RCC 7860 (cell line): ENCODE measurements at places on chromosomes 13 and 19.

DNA sequence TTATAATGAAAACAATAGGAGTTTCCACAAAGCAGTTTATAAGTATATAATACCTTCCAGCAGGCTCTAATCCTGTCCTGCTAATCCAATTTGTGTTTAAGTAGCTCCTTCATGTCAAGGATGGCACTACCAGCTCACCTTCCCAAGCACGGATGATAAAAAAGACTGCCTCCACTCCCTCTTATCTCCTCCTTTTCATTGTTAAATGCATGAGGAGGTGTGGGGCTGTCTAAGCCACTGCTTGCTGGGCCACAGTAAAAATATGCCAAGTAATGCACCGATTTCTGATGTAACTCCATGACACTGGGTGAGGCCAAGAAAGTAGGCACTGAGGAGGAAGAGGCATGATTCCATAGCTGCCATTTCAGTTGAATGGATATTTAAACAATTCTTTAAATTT is 193.1 kb downstream of the ZIC5 start:
- DNase-seq = no peak

GRCh38 chr13:105928048-105928447 is 607.4 kb downstream of the EFNB2 start:
- no peak for DNase-seq

DNA sequence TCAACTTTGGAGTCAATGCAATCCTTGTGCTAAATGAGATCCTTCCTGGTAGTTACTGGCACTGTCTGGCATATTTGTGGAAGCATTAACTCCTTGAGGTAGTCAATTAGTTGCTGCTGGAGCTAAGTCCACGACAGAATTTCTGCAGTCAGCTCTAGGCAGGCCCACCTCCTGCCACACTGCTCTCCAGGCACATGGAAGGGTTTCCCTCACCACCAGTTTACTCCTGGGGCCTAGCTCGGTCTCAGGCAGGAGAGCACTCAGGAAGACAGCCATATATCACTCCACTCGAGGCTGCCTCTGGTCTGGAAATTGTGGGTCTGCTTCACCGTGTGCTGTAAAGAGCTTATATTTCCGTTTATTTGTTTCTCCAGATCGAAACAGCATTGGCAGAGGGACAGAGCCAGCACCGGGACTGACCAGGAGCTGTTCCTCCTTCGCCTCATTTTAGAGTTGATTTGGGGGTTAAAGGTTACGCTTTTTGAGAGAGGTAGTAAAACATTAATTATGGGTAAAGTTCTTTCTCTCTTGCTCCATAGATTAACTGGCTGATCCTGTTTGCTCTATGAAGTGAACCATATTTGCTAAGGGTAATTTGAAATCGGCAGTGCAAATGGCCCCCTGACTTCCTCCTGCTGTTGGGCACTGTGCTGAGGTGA is 20.6 kb upstream of the GTF3A start:
- DNase-seq = no peak

GRCh38 chr13:89845874-89846273 is 1501.6 kb upstream of the MIR17HG start:
- no peak for DNase-seq

- DNase-seq = no peak
These were observed 133.5 kb downstream of the UQCRFS1 start for GRCh38 chr19:29079356-29080032.

- DNase-seq = no peak
These were observed 43.1 kb downstream of the ZNF611 start for GRCh38 chr19:52691737-52692136.

GRCh38 chr19:28397800-28398199 is 815.2 kb downstream of the UQCRFS1 start:
- no peak for DNase-seq

DNA sequence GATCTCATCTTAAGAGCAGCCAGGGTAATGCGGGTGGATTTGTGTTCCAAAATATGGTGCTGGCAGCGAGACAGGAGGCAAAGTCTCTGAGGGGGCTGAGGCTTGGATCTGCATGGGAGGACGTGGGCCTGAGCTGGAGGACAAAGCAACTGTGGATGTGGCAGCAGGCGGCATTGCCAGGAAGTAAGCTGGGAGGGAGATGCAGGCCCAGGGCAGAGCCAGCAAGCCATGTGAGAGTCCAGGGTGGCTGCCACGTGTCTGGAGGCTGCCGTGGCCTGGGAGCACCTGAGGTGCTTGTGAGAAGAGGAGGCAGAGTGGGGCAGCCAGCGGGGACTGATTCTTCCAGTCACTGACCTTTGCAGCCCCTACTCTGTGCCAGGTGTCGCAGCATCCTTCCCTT is 52.0 kb downstream of the DPF1 start:
- no peak for DNase-seq

DNA sequence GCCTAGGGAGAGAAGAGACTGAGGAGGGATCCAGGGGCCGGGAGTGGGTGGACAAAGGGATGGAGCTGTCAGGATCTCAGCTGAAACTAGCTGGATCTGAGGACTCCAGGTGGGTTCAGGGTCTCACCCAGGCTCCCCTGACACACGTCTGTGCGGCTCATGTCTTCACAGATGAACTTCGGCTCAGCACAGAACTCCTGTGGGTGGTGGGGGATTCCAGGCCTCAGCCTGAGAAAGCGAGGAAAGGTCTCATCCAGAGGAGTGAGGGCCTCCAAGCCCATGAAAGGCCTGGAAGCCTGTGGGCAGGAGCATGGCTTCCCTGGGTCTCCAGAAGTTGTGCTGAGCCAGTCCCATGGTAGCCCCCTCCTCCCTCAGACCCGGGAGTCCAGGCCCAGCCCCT is 1.4 kb downstream of the CAPN12 start:
- no peak for DNase-seq

GRCh38 chr13:19178901-19179593 is 2.6 kb downstream of the TUBA3C start:
- DNase-seq = no peak

GRCh38 chr19:44722131-44723121 is 23.5 kb downstream of the CEACAM16 start:
- no peak for DNase-seq

GRCh38 chr19:46976845-46977320 is 42.8 kb upstream of the NPAS1 start:
- DNase-seq = peak; percentile 94

DNA sequence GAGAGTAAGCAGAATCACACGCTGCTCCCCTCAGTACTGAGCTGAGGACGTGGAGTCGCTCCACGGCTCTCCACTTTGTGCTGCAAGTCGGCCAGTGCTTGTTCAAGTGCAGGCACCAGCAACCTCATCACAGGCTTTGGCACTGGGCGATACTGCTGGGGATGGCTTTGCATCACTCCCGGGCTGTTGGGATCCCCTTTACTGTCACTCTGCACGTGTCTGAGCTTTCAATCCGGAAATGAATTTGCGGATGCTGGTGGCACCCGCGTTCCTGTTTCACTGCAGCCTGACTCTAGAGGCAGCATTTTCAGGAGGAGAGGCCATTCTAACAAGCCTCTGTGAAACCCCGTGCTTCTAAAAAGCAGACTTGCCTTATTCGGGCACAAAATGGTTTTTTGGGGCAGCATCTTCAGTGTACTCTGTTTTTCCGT is 19.1 kb downstream of the SMARCA4 start:
- no peak for DNase-seq

DNA sequence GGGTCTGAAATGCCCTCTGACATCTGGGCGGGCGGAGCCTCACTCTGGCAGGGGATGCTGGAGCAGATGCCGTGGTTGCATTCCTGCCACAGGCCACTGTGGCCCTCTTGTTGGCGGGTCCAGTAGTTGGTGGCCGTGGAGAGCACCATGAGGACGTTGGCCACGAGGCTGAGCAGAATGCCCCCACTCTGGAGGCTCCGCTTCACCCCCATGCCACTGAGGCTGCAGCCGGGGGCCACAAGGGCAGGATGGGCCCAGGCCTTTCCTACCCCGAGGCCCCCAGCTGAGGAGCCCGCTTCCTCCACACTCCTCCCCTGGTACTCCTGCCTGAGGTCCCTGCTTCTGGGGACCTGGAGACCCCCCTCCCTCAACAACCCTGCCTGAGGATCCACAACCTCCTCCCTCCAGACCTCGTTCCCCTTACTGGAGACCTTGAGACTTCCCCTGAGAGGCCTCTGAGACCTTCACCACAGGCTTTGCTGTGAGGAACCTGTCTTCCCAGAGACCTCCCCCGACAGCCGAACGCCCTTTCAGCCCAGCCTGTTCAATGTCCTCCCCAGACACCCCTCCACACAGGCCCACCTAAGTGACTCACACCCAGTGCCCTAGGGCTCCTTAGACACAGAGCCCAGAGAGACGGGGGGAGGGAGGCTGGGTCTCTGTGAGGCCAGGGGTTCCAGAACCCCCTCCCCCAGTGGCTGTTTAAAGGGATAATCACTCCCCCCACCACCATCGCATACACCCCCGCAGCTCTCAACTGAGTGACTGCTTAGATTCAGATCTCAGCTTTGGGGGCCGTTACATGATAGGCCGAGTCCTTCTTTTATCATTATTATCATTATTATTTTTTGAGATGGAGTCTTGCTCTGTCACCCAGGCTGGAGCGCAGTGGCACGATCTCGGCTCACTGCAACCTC is at the start of gene CLDND2:
CLDND2 (minus strand) TSS at position 638 of the 917 bp plus-strand sequence; CDS start at position 212, 426 bp downstream.
- no peak for DNase-seq

DNA sequence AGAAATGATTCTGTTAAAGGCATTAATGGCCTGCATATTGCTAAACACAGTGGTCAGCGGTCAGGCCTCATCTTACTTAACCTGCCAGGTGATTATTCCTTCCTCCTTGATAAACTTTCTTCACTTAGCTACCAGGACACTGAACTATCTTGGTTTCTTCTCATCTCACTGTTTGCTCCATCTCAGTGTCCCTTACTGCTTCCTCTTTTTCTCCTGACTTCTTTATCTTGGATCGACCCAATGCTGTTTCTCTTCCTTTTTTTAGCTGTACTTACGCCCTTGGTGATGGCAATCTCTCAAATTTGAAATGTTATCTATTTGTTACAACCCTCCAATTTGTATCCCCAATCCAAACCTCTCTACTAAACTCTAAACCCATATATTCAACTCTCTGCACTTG is 7.8 kb upstream of the CLC start:
- DNase-seq = no peak

- no peak for DNase-seq
These were observed 47.8 kb downstream of the FGF14 start for GRCh38 chr13:102354011-102354410.

DNA sequence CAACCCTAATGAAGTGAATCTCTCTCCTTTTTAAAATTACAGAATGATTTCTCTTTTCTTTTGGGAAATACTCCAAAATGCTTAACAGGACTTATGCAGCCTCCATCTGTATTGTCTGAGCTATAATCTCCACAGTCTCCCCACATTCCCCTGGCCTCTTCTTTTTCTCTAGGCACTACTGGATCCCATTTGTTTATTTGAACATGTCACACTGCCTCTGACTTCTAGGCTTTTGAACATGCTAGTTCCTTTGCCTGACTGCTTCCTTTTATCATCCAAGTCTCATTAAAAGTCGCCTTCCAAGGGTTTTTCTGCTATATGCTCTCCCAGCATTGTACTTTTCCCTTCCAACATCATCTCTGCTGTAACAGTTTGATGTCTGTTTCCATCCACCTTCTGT is 548.7 kb downstream of the PCDH9 start:
- no peak for DNase-seq

DNA sequence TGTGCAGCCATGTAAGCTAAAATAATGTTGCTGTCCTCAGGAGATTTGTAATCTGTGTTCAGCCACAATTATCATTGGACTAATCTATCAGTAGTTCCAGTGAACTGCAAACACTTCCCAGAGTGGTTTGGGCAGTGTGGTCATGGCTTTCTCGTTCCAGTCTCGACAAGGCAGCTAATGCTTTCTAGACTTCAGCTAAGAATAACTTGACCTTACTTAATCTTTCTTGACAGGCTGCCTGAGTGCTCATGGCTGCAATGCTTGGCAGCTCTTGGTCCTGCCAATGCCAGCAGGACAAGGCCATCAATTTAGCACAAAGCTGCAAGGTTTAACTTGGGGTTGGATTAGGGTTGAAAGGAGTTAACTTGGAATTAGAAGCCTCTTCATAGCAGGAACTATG is 32.8 kb downstream of the ATP12A start:
- no peak for DNase-seq

- DNase-seq = no peak
These were observed 54.8 kb upstream of the UQCRFS1 start for GRCh38 chr19:29267701-29268100.

DNA sequence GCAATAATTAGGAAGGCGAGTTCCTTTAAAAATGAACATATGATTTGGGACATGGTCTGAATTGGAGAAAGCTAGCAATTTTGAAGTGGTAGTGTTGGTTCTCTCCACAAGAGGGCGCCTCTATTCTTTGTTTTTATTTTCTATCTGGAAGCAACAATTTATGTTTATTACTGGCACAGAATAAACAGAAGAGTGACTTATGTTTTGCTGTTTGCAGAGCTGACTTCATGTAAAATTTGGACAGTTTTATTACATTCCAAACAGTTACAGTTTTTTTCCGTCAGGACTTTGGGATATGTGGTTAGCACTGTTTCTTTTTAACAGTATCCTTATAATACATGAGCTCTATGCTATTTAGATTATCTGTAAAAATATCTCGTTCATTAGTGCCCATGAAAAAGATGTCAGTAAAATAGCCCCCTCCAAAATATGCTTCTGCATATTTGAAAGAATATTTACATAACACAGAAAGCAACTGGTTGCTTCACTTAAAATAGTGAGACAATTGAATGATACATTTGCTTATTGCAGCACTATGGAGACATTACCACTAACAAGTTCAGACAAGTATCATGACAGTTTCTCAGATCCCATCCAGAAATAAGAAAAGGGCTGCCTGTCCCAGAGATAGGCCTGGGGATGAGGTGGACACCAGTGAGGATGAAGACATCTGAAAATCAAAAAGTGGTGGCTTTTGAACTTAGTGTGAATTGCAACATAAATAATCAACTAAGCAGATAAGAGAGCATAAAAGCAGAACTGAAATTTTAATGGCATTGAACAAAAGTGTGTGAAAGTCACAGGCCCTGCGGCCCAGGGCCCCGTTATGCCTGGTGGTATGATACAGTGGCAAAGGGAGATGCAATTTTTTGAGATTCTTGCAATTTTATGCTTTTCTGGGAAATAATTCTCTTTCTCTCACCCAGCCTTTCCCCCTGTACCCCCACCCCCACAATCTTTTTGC is 32.3 kb upstream of the FGF9 start:
- DNase-seq = peak; percentile 10

DNA sequence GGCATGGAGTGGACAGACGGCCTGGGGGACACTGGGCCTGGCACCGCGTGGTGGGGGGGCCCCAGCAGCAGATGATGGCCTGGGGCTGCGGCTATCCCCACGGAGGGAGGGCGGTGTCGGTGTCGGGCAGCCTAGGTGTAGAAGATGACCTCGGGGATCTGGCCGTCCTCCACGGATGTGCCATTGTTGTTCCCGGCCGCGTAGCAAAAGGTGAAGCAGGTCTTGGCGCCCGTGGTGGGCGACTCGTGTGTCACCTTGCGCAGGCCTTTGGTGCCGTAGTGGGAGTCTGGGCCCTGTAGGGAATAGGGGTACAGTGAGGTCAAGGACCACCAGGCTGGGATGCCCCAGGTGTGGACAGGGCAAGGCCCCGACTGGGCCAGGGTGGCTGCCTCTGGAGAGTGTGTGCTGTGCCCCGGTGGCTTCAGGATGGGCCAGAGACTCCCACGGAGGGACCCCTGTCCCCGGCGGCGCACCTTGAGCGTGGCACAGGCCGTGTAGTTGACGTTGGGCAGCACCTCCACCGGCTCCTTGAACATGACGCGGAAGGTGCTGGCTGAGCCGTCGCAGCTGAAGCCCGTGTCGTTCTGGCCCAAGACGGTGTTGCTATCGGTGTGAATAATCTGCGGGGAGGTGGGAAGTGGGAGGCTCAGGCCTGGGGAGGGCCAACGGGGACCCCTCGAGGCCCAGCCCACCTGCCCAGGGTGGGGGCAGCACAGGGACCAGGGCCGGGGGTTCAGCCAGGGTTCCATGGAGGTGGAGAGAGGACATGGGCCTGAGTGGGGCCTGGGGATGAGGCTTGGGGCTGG is 29.0 kb downstream of the BTBD2 start:
- no peak for DNase-seq
